ENCODE measurements at places on chromosomes 5 and 9.

DNA sequence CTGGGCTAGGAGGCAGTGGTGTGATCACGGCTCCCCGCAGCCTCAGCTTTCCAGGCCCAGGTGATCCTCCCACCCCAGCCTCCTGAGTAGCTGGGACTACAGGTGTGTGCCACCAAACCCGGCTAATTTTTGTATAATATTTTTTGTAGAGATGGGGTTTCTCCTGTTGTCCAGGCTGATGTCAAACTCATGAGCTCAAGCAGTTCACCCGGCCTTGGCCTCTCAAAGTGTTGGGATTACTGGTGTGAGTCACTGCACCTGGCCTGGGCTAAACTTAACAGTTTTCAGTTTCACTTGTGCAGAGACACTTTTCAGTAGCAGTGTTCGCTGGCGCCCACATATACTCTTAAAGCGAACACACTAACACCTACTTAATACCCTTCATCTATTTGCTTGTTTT is 205.6 kb upstream of the ZNF608 start:
- H3K36me3 ChIP-seq = no peaks in the 10 kb centered on the region
- H3K4me3 ChIP-seq = no peak overlapping the region
- no peak overlapping the region for H3K27ac ChIP-seq
- DNase-seq = no peak
- H3K27me3 ChIP-seq = no peaks in the 10 kb centered on the region

DNA sequence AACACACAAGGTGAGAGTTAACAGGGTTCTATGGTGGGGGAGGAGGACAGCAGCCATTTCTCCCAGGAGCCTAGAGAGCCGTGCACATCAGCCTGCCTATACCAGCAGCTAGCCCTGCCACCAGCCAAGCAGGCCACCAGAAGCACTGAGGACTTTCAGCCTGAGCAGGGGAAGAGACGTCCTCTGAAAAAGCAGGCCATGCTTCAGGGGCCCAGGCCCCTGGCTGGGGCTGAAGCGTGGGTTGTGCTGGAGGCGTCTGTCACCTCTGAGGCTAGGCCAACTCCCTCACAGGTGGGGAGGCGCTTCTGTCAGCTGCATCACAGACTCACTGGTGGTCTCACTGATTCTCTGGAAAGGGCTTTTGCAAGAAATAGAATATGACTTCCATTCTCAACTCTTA is 16.3 kb downstream of the FSTL4 start:
- H3K27ac ChIP-seq = no peak overlapping the region
- H3K27me3 ChIP-seq = no peaks in the 10 kb centered on the region
- H3K36me3 ChIP-seq = no peaks in the 10 kb centered on the region
- H3K4me3 ChIP-seq = no peak overlapping the region
- H3K4me1 ChIP-seq = no peaks in the 10 kb centered on the region

DNA sequence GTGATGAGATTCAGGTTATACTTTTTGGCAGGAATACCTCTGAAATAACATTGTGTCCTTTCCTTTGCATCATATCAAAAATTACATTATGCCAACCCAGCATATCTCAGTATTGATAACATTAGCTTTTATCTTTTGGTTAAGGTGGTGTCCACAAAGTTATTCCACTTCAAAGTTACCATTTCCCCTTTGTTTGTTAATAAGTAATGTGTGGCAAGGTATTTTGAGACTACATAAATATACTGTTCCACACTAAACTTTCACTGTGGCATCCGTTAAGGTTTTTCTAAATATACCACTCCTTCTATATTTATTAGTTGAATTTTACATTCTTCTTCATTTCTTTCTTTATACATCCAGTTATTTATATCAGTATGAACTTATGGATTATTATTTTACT is 14.1 kb upstream of the ARHGEF37 start:
- H3K36me3 ChIP-seq = no peaks in the 10 kb centered on the region
- no peak for DNase-seq
- no peaks in the 10 kb centered on the region for H3K27me3 ChIP-seq
- H3K4me1 ChIP-seq = peaks cover 29% of the 10 kb centered on the region

- H3K36me3 ChIP-seq = no peaks in the 10 kb centered on the region
- H3K27me3 ChIP-seq = no peaks in the 10 kb centered on the region
- H3K4me1 ChIP-seq = no peaks in the 10 kb centered on the region
- no peak for DNase-seq
Observed at GRCh38 chr5:80967500-80968181, 7.5 kb downstream of the RASGRF2 start.

DNA sequence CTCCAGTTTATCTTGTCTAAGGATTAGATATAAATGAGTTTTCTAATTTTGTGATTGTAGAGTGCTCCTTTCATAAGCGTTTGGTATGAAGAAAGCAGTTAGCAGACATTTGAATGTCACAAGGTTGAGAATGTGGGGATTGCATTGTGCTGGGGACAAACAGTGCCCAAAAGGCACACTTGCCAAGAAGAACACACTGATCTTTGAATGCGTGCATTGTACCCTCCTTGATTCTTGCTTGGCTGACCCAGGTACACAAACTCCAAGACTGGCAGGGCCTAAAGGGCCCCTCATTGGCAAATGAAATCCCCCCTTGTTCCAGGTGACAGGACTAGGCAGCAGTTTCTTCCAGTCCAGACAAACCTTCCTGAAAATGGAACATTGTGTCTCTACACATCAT is 96.9 kb upstream of the LIFR start:
- DNase-seq = no peak
- no peaks in the 10 kb centered on the region for H3K27me3 ChIP-seq
- H3K4me1 ChIP-seq = no peaks in the 10 kb centered on the region
- H3K36me3 ChIP-seq = no peaks in the 10 kb centered on the region
- no peak overlapping the region for H3K27ac ChIP-seq
- no peak overlapping the region for H3K4me3 ChIP-seq

GRCh38 chr9:116450378-116451139 is 236.5 kb upstream of the TRIM32 start:
- DNase-seq = no peak
- H3K4me1 ChIP-seq = no peaks in the 10 kb centered on the region
- no peak overlapping the region for H3K27ac ChIP-seq
- no peak overlapping the region for H3K4me3 ChIP-seq
- no peaks in the 10 kb centered on the region for H3K36me3 ChIP-seq

DNA sequence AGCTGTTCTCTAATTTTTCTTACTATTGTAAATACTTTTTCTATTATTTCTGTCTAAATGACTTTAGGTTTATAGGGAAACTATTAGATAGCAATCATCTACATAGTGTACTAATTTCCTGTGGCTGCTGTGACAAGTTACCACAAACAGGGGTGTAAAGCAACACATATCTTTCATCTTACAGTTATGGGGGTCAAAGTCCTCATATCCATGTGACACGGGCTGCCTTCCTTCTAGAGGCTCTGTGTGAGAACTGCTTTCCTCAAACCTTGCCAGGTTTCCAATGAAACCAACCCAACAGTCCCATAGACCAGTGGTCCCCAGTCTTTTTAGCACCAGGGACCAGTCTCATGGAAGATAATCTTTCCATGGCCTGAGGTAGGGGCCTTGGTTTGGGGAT is 189.1 kb downstream of the ROR2 start:
- DNase-seq = no peak
- no peak overlapping the region for H3K4me3 ChIP-seq
- no peaks in the 10 kb centered on the region for H3K27me3 ChIP-seq
- no peaks in the 10 kb centered on the region for H3K36me3 ChIP-seq

- DNase-seq = no peak
- H3K27me3 ChIP-seq = no peaks in the 10 kb centered on the region
- H3K36me3 ChIP-seq = no peaks in the 10 kb centered on the region
- no peaks in the 10 kb centered on the region for H3K4me1 ChIP-seq
- no peak overlapping the region for H3K27ac ChIP-seq
Observed at GRCh38 chr5:105506692-105507277, 1944.2 kb upstream of the NUDT12 start.

GRCh38 chr9:123081824-123082223 is 48.4 kb downstream of the GPR21 start:
- no peaks in the 10 kb centered on the region for H3K4me1 ChIP-seq
- H3K36me3 ChIP-seq = peaks cover 11% of the 10 kb centered on the region
- H3K27ac ChIP-seq = no peak overlapping the region
- no peak overlapping the region for H3K4me3 ChIP-seq
- no peaks in the 10 kb centered on the region for H3K27me3 ChIP-seq
- no peak for DNase-seq

DNA sequence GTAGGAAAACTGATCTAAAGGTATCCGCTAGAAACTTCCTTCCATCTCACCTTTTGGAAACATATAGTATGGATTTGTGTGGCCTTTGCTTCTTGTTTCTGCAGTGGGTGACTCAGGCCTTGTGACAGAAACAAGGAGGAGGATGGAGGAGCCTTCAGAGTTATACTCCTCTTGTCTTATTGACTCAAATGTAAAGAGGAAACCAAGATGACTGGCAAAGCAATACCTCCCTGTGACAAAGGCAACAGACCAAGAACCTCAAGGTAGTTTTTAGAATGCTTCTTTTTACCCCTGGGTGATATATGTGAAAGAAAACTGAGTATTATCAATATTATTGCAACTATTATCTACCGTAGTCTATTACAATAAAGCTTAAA is 123.3 kb upstream of the SLIT3 start:
- H3K27me3 ChIP-seq = no peaks in the 10 kb centered on the region
- no peak overlapping the region for H3K4me3 ChIP-seq
- H3K36me3 ChIP-seq = no peaks in the 10 kb centered on the region
- H3K4me1 ChIP-seq = no peaks in the 10 kb centered on the region
- DNase-seq = no peak

- H3K27ac ChIP-seq = no peak overlapping the region
- peaks cover 17% of the 10 kb centered on the region for H3K4me1 ChIP-seq
- no peaks in the 10 kb centered on the region for H3K36me3 ChIP-seq
- no peak overlapping the region for H3K4me3 ChIP-seq
- no peak for DNase-seq
Observed at GRCh38 chr9:33748633-33749304, 46.6 kb upstream of the PRSS3 start.

- no peaks in the 10 kb centered on the region for H3K4me1 ChIP-seq
- H3K27ac ChIP-seq = no peak overlapping the region
- no peaks in the 10 kb centered on the region for H3K36me3 ChIP-seq
- H3K4me3 ChIP-seq = no peak overlapping the region
- no peak for DNase-seq
Observed at GRCh38 chr9:37621273-37622121, 29.1 kb upstream of the TOMM5 start.

DNA sequence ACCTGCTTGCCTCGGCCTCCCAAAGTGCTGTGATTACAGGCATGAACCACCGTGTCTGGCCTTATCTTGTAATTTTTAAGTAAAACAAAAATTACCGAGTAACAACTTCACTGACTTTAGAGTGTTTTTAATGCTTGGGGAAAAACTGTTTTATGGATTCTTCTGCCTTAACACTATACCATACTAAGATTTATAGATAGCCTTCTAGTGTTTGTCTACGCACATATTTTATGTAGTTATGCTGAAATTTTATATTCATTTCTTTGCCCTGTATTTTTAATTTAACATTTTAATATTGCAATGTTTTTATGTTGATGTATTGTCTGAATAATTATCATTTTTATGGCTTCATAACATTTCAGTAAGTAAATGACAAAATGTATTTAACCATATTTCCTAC is 96.4 kb upstream of the FTMT start:
- no peak overlapping the region for H3K4me3 ChIP-seq
- H3K27me3 ChIP-seq = no peaks in the 10 kb centered on the region
- H3K36me3 ChIP-seq = no peaks in the 10 kb centered on the region

GRCh38 chr9:22158927-22159346 is 149.8 kb upstream of the CDKN2B start:
- H3K4me1 ChIP-seq = peaks cover 11% of the 10 kb centered on the region
- H3K27me3 ChIP-seq = no peaks in the 10 kb centered on the region
- H3K27ac ChIP-seq = peak overlapping the region; percentile 26
- no peak overlapping the region for H3K4me3 ChIP-seq

GRCh38 chr5:180455872-180456271 is 38.3 kb upstream of the CNOT6 start:
- no peak overlapping the region for H3K4me3 ChIP-seq
- no peaks in the 10 kb centered on the region for H3K36me3 ChIP-seq
- H3K27me3 ChIP-seq = no peaks in the 10 kb centered on the region
- no peak for DNase-seq
- H3K27ac ChIP-seq = no peak overlapping the region
- no peaks in the 10 kb centered on the region for H3K4me1 ChIP-seq

DNA sequence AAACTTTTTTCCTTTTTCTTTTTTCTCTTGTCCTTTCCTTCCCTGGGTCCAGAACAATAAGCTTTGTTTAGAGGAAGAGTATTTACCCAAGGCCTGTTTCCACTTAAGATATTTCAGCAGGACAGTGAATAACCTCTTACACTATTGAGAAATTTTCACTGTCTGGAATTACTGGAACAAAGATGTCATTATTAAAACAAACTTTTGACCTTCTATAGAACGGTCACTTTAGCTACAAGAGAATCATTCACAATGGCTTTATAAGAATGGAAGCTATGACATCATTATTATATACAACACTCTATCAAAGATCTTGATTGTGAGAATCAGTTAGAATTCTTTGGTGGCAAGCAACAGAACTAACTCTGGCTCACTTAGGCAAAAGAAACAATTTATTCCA is 22.0 kb upstream of the ARHGAP26 start:
- no peaks in the 10 kb centered on the region for H3K27me3 ChIP-seq
- no peak overlapping the region for H3K4me3 ChIP-seq
- no peak overlapping the region for H3K27ac ChIP-seq
- H3K36me3 ChIP-seq = no peaks in the 10 kb centered on the region

GRCh38 chr9:127417131-127418036 is 6.8 kb upstream of the ZNF79 start:
- peak overlapping the region; percentile 74 for H3K27ac ChIP-seq
- H3K36me3 ChIP-seq = no peaks in the 10 kb centered on the region
- peaks cover 24% of the 10 kb centered on the region for H3K4me1 ChIP-seq
- no peaks in the 10 kb centered on the region for H3K27me3 ChIP-seq
- no peak overlapping the region for H3K4me3 ChIP-seq
- no peak for DNase-seq

DNA sequence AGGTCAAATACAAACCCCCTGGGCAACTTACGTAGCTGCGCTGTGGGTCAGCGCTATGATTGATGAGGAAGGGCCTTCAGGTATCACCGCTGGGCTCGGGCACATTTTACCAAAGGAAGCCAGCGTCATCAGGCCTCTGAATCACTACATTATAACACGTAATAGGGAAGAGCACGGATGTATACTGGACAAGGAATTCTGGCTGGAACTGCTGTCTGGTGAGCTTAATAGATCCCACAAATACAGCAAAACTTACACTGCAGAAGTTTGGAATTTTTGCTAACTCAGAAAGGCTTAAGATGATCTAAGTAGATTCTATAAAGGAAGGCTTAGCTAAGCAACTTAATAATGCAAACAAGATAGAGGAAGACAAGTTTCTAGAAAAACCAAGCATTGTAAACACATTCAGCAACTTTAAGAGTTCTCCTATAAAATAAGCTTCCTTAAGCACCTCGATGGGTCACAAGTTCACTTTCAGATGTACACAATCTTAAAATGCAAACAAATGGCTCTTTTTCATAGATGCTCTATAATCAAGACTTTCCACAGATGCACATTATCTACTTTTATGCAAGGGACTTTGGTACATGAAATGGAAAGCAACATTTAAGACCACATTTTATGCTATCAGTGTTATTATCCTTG is 360.1 kb upstream of the PANK3 start:
- H3K27ac ChIP-seq = no peak overlapping the region
- H3K36me3 ChIP-seq = no peaks in the 10 kb centered on the region
- DNase-seq = no peak
- H3K4me3 ChIP-seq = no peak overlapping the region

GRCh38 chr5:104955479-104955878 is 1392.9 kb upstream of the NUDT12 start:
- no peaks in the 10 kb centered on the region for H3K36me3 ChIP-seq
- H3K27ac ChIP-seq = no peak overlapping the region
- H3K4me3 ChIP-seq = no peak overlapping the region
- DNase-seq = no peak
- H3K4me1 ChIP-seq = no peaks in the 10 kb centered on the region
- H3K27me3 ChIP-seq = no peaks in the 10 kb centered on the region

Data from esophagus squamous epithelium (tissue), 5 donors.